Chondrocyte (in vitro differentiated cells): ENCODE measurements at places on chromosomes 12 and 14. TPM values are rescaled to one million over a fixed set of nuclear protein-coding genes. Genes with fewer than 3 reads are reported as not detected.

GRCh38 chr12:19129122-19129485 is 429 bp upstream of the PLEKHA5 start:
- DNase-seq = no peak

- DNase-seq = no peak
These were observed 751 bp downstream of the PSMB5 start for GRCh38 chr14:23033801-23034497.

- DNase-seq = no peak
These were observed 164.7 kb downstream of the SSPN start for GRCh38 chr12:26360062-26360461.

GRCh38 chr14:99757331-99758070 is 35.7 kb upstream of the EML1 start:
- DNase-seq = peak; percentile 29

Gene CD163L1
- total RNA-seq = 1.0 to 5.2 TPM (median 3.8 TPM) in 3 replicates

GRCh38 chr14:93099196-93099595 is 16.5 kb downstream of the ITPK1 start:
- no peak for DNase-seq

DNA sequence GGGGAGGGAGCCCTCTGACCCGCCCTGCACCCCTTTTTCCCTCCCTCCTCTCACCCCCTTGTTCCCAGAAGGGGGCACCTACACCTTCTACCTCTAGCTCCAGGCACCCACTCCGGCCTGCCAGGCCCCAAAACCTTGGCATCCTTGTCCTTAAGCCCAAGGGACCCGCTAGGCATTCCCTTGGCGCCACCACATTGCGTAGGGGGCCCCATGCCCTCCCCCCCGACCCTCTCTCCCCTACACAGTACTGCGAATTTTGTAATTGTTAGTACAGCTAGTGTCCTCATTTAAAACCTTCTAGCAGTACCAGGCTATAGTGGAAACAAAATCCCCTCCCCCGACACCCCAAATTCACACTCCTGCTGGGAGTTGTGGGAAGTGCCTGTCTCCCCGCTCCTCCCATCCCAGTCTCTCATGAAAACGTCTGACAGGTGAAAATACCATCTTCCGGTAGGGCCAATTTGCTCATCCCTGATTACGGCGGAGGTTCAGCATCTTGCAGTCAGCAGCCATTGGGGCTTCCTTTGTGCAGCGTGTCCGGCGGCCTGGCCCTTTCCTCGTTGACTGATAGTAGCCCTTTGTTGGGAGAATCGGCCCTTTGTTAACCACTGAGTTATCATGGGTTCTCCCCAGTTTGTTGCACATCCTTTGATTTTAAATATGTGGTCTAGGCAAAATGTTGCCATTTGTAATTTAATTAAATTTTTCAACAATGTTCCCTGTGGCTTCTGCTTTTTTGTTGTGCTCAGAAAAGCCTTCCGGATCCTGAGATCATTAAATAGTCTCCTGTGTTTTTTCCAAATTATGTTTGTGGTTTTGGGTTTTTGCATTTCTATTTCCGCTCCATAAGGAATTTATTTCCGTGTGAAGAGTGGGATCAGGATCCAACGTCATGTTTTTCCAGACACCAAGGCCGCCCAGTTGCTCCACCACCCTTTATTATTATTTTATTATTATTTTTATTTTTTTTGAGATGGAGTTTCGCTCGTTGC is 7.9 kb upstream of the CEP170B start:
- DNase-seq = no peak

DNA sequence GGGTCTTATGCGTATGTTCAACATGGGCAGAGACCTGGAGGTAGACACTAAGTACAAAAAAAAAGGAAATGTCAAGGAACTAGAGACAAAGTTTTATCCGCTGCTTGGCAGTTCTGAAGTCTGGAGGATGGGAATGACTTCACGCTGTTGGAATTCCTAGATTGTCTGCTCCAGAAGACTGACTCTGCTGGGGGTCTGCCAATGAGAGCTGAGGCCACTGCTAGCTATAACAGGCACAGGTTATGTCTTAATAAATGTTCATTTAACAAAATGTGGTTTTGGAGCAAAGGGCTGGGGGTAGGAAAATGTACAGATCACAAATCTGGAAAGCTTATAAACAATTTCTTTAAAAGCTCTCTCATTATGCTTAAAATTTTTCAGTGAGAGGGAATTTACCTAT is 5.9 kb downstream of the RNASE8 start:
- no peak for DNase-seq

- no peak for DNase-seq
These were observed 7.7 kb upstream of the IFNG-AS1 start for GRCh38 chr12:67981287-67982162.

Gene CFAP73
- total RNA-seq = not detected in 3 replicates

- no peak for DNase-seq
These were observed 115.4 kb downstream of the KIF21A start for GRCh38 chr12:39327510-39327909.

DNA sequence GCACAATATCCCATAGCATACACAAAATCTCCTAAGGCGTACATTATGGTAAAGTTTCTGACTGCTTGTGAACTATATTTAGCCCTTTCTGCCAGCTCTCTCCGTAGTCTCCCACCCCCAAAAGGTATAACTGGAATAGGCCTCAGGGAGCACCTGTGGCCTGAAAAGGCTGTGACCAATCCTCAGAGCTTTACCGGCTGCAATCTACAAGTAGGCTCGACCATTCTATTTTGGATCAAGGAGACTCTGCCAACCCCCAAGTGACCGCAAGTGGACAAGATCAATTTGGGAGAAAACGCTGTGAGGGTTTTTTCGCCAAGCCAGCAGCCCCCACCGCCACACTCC is 1.2 kb downstream of the PPTC7 start:
- no peak for DNase-seq

Gene RFX4
- total RNA-seq = not detected in 3 replicates

Gene SLC25A47
- total RNA-seq = not detected in 3 replicates

Gene MYF5
- total RNA-seq = not detected in 3 replicates

DNA sequence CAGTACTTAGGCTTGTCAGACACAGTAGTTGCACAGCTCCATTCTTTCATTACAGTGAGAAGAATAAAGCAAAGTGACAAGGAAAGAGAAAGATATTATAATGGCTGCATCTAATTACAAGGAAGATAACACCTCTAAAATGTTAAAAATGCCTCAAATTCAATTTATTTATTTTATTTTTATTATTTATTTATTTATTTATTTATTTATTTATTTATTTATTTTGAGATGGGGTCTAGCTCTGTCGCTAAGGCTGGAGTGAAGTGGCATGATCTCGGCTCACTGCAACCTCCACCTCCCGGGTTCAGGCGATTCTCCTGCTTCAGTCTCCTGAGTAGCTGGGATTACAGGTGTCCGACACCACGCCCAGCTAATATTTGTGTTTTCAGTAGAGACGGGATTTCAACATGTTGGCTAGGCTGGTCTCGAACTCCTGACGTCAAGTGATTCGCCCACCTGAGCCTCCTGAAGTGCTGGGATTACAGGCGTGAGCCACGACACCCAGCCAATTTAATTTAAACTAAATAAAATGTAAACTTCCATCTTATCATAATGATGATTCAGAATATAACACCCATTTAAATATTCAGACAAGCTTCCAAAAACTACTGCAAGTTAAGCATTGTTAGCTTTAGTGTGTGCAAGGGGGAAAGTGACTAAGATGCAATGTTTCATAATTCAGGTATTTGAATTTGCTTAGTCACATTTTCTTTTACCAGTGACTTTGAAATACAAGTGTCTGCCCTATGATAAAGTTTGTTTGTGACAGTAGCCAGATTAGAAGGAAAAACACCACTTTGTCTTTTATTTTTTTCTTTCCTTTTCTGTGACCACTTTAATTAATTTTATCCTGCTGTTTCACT is 2.4 kb upstream of the CFAP54 start:
- no peak for DNase-seq

- no peak for DNase-seq
These were observed 259.6 kb downstream of the BTG1 start for GRCh38 chr12:91885851-91886731.

DNA sequence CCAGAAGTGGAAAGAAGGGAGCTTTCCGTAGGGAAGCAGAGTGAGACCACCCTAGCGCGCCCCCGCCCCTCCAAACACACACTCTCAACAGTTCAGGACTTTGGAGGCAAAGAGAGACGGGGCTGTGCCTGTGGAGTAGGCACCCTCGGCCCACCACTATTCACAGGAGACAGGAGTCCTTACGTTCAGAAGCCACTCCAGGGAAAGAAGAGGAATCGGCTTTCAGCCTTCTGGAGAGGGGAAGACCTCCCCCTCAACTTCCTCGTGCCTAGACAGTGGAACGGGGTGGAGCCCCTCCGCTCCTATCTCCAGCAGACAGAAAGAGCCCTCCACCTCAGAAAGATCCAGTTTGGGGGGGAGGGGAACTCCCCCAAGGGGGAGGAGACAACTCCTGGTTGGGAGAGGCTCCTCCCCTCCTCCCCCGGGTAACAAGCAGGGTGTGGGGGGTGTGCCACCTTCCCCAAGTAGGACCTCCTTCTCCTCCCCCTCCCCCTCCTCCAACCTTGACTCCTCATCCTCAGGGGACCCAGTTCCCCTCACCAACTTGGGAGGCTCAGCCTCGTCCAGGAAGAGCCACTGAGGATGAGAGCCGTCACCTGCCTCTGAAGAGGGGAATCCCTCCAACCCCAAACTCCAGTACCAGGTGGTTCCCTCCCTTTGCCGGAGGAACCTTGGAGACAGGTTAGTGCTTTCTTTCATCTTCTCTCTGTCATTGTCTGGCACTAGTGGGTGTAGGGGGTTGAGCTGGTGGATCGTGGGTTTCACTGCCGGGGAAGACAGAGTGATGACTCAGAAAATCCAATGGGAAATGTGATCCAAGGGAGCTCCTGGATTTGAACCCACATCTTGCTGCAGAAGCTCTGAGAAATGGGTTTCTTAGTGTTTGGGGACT is 883 bp downstream of the FOXJ2 start:
- no peak for DNase-seq

DNA sequence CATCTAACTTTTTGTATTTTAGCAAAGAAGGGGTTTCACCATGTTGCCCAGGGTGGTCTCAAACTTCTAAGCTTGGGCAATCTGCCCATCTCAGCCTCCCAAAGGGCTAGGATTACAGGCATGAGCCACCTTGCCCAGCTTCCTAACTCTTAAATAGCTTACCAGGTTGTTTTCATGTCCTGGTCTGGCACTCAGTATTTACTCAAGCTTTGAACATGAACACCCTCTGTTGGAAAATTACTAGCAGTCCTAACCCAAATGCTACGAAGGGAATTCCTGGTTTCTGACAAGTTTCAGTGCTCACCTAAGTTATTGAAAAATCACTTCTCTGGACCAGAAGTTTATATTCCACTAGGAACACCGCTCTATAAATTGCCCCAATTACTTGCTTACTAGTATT is 32.5 kb upstream of the GCH1 start:
- no peak for DNase-seq

GRCh38 chr12:15783288-15783687 is 5.9 kb downstream of the EPS8 start:
- DNase-seq = no peak

Gene TPPP2
- not detected in 3 replicates for total RNA-seq

GRCh38 chr12:62760779-62761178 is 174.2 kb downstream of the PPM1H start:
- no peak for DNase-seq

Gene AHNAK2
- 271 to 361 TPM (median 274 TPM) in 3 replicates for total RNA-seq

Gene INF2
- total RNA-seq = 117 to 152 TPM (median 121 TPM) in 3 replicates

- DNase-seq = no peak
These were observed 11.5 kb upstream of the OR11G2 start for GRCh38 chr14:20179218-20179617.

- no peak for DNase-seq
These were observed 10.2 kb downstream of the DDX47 start for GRCh38 chr12:12823300-12823699.

- DNase-seq = no peak
These were observed 106.3 kb downstream of the PTCSC3 start for GRCh38 chr14:36070031-36070719.

Gene ATF7IP
- total RNA-seq = 45.9 to 79.9 TPM (median 50.4 TPM) in 3 replicates

DNA sequence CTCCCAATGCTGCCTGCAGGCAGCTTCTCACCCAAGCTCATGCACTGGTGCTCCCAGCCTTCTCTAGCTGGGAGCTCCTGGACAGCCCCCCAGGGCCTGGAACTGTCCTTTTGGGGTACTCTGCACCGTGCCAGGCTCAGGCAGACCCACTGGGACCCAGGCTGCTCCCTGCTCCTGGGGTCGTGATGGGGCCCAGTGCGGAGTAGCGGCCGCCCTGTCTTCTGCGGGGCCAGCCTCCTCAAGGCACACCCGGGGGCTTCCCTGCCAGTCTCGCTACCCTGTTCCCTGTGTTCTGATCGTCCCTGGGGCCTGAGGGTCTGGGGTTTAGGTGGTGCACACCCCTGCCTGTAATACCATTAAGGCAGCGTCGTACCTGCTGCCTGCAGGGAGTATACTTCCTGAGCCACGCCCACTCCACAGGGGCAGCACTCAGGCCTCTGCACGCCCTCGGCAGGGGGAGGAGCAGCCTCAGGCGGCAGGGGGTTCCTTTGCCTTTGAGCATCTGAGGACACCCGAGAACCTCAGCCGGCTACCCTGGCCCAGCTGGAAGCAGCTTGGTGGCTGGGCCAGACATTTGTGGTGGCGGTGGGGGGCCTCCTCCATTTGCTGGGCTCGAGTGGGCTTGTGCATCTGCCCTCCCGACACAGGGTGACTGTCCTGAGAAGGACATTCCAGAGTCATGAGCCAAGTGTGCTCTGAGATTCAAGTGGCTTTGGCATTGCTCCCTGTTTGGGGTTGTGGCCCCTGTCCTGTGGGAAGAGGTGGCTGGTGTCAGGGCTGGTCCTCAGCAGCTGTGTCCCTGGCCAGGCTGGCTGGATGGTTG is 9.2 kb upstream of the CRIP2 start:
- no peak for DNase-seq

Gene TMEM63C
- total RNA-seq = 7.6 to 10.3 TPM (median 8.7 TPM) in 3 replicates

Gene XPOT
- total RNA-seq = 94.2 to 213 TPM (median 193 TPM) in 3 replicates

DNA sequence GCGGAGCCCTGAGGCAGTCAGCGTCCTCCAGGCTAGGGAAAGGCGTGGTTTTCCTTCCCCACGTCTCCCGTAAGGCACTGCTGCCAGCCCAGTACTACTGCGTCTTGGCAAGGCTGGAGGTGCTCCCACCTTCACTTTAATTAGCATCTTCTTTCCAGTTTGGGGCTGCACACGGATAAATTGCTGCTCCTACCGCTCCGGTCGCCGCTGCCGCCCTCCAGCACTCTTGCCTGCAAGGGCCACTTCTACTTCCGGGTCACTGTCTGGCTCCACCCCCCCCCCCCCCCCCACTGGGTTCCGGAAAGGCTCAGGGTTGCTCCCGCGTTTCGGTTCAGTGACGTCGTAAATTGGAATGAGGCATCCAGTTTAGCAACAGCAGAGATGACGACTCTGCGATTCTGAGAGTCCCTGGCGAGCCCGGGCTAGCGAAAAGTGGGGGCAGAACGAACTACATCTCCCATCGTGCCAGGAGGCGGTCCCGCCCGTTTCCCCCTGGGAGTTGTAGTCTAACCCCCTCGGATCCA is at the start of gene NEDD8:
NEDD8 (minus strand) TSS at position 247 of the 524 bp plus-strand sequence; CDS start at position 147, 100 bp downstream.
- DNase-seq = no peak
